ENCODE measurements at places on chromosomes 1 and 21.

DNA sequence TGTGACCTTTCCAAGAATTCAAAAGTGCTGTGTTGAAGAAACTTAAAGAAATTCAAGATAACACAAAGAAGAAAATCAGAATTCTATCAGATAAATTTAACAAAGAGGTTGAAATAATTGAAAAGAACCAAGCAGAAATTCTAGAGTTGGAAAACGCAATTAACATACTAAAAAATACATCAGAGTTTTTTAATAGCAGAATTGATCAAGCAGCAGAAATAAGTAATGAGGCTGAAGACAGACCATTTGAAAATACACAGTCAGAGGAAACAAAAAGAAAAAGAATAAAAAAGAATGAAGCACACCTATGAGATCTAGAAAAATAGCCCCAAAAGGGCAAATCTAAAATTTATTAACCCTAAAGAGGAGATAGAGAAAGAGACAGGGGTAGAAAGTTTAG is 218.1 kb upstream of the KAZN start:
- no peak for DNase-seq

- DNase-seq, result no peak
These were observed 154.7 kb downstream of the PGBD5 start for GRCh38 chr1:230271300-230272035.

DNA sequence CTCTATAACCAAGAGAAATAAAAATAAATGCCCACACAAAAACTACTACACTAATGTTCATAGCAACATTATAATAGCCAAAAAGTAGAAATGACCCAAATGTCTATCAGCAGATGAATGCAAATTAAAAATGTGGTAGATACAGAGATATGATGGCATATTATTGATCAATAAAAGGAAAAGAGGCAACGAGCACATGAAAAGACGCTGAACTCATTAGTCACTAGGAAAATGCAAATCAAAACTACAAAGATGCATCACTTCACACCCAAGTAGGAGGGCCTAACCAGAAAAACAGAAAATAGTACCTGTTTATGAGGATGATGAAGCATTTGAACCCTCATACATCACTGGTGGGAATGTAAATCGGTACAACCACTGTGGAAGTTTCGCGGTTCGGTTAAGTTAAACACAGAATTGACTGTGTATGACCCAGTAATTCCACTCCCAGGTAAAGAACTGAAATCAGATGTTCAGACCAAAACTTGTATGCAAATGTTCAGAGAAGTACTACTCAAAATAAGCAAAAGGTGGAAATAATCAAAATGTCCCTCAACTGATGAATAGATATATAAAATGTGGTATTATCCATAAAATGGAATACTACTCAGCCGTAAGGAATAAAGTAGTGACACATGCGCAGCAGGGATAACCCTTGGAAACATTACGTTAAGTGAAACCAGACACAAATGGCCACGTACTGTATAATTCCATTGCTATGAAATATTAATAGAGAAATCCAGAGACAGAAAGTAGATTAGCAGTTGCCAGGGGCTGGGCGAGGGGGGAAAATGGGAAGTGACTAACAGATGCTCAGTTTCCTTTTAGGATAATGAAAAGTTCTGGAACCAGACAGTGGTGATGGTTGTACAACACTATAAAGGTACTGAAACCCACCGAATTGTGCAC is 3.1 kb downstream of the USP48 start:
- no peak for DNase-seq

DNA sequence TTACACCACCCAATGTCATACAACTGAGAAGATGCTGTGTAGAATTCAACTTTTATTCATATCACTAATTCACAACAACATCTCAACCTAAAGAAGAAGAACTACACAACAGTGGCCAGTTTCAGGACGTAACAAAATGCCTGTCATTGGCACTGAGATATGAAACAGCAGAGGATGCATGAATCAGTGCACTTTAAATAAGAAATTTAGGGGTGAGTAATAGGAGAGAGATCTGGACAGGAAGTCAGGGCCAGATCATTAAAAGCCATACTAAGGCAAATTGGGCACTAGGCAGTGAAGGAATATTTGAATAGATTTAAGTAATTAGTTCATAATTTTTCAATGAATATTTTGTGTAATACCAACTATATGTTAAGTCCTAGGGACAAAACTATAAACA is 510.5 kb downstream of the PLPP3 start:
- no peak for DNase-seq

DNA sequence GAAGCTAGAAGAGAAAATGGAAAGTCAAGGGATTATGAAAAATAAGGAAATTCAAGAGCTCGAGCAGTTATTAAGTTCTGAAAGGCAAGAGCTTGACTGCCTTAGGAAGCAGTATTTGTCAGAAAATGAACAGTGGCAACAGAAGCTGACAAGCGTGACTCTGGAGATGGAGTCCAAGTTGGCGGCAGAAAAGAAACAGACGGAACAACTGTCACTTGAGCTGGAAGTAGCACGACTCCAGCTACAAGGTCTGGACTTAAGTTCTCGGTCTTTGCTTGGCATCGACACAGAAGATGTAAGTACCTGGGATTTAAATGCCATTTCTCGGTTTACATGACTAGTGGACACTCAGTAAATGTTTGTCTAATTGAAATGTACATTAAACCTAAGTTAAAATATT is 40.0 kb downstream of the CENPF start:
- no peak for DNase-seq
